ENCODE measurements at places on chromosomes 12 and 14.

GRCh38 chr12:120413901-120414695, 23.8 kb upstream of the COX6A1 start:
- no peak for DNase-seq

- no peak for DNase-seq
Measured at GRCh38 chr12:6306599-6307220, 3.8 kb upstream of the PLEKHG6 start.

GRCh38 chr14:102965282-102965681, 42.8 kb downstream of the AMN start:
- DNase-seq, result no peak

- DNase-seq, result no peak
Measured at GRCh38 chr12:97556302-97556779, 93.7 kb downstream of the RMST start.

Data from activated CD8-positive, alpha-beta memory T cell treated with anti-CD3 and anti-CD28 coated beads, Interleukin-2, amount 50 U/mL, for 48 hours (primary cell).